Thoracic aorta (tissue), 2 donors: ENCODE measurements at places on chromosomes 5 and 9.

DNA sequence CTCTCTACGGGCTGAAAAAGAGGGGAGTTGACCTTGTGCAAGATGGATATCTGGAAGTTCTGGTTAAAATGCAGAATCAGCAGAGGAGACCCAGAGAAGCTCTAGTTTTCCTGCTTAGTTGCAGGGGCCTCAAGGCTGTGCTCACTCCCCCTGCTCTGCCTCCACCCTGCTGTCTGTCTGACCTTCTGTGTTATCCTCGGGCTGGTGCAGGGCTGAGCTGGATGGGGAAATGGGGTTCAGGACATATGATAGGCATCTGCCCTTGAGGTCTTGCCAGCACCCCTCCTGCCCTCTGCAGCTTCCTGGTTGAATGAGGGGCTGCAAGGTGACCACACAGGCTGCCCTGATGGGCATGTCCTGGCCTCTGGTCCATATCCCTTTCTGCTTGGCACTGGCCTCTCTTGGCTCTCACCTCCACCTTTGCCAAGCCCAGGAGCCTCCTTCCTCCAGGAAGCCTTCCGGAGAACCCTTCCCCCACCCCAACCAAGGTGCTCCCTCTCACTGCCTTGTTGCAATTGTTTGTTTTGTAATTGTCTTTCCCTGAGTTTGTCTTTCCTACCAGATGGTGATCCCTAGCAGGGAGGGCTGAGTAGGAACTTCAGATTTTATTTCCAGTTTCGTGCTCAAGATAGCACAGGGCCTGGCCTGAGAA lies 1.3 kb downstream of the TMEM268 start:
- peak overlapping the region; percentile 88 for H3K27ac ChIP-seq
- no peaks in the 10 kb centered on the region for H3K27me3 ChIP-seq
- peaks cover 27% of the 10 kb centered on the region for H3K4me1 ChIP-seq
- no peak for DNase-seq

DNA sequence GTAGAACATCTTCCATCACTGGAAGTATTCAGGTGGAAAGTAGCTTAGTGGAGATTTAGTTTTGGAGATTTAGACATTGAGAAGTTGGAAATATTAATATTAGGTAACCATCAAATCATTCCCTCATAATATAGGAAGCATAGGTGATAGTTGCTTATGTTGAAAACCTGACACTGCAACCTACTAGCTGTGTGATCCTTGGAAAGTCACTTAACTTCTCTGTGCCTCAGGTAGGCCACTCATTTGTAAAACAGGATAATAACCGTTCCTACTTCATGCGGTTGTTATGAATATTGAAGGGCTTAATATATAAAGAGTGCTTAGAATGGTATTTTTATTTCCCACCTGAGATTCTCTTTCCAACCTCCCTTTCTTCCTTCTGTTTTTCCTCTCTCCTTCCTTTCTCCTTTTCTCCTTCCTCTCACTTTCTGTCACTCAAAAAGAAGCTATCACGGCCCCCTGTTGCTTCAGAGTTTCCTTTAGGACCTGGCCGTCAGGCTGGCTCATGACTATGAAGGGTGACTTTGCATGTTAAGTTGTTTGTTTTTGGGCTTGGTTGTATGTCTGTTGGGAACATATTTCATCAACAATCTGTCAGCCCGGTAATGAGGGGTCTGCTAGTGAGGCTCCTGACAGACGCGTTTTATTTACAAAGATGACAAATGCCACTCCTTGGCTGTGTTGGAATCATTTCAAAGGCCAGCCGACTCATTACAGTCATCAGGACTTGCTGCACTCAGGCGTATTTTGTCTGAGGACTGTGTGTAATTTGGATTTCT lies 31.0 kb downstream of the DOCK2 start:
- no peak for DNase-seq
- no peak overlapping the region for H3K27ac ChIP-seq

GRCh38 chr5:72468024-72468423 lies 39.2 kb downstream of the ZNF366 start:
- peak overlapping the region; percentile 53 for H3K27ac ChIP-seq
- no peak for DNase-seq
- no peaks in the 10 kb centered on the region for H3K27me3 ChIP-seq
- no peak overlapping the region for H3K4me3 ChIP-seq
- H3K36me3 ChIP-seq: no peaks in the 10 kb centered on the region
- H3K4me1 ChIP-seq: peaks cover 21% of the 10 kb centered on the region

GRCh38 chr9:31210978-31211570 lies 1173.4 kb upstream of the ACO1 start:
- no peak overlapping the region for H3K4me3 ChIP-seq
- no peak overlapping the region for H3K27ac ChIP-seq

DNA sequence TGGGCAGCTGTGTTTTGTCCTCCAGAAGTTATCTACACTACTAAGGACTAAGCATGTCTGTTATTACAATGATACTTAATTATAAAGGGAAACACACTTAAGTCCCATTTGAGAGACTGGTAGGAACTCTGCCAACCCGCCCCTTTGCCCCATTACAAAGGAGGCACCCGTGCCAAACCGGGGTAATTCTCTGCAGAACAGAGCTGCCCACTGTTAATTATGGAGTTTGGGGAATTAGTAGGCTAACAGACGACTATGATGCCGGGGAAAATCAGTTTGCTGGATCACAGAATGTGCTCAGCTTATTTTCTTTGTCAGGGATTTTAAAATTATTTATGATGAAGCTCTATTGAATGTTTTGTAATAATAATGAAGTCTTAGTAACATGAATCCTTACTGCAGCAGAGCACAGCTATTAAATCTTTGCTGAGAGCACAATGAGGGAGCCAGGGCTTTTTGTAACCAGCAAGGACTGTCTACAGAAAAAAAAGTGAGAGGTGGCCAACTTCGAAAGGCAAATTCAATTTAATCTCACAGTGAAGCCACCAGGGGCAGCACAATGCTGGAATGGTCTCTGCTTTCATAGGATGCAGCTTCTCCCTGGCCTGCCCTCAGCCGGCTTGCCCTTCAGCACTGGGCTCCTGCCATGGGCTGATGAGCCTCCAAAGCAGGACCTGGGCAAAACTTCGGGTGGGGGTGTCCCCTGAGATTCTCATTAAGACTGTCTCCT lies 134.5 kb downstream of the GNAQ start:
- H3K4me3 ChIP-seq: no peak overlapping the region
- DNase-seq: no peak
- no peaks in the 10 kb centered on the region for H3K27me3 ChIP-seq
- H3K27ac ChIP-seq: peak overlapping the region; percentile 15

DNA sequence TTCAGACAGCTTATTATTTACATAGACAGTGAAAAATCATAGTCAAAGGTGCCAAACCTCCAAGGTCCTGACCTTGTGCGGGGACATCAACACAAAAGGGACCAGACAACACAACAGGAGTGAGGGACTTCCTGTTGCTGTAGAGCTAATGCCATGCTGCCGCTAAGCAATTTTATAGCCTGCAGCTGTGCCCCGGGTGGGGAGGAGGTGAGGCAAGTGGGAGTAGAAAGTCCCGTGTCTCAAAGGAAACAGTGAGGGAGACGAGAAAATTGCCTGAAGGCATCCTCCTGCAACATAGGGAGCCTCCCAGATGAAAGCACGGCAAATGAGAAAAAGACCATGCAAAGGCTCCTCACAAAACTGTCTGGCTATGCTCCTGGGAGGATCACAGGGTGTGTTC lies 58.8 kb downstream of the CAAP1 start:
- H3K27ac ChIP-seq: no peak overlapping the region
- H3K27me3 ChIP-seq: no peaks in the 10 kb centered on the region
- H3K4me3 ChIP-seq: no peak overlapping the region
- no peaks in the 10 kb centered on the region for H3K4me1 ChIP-seq
- DNase-seq: no peak

DNA sequence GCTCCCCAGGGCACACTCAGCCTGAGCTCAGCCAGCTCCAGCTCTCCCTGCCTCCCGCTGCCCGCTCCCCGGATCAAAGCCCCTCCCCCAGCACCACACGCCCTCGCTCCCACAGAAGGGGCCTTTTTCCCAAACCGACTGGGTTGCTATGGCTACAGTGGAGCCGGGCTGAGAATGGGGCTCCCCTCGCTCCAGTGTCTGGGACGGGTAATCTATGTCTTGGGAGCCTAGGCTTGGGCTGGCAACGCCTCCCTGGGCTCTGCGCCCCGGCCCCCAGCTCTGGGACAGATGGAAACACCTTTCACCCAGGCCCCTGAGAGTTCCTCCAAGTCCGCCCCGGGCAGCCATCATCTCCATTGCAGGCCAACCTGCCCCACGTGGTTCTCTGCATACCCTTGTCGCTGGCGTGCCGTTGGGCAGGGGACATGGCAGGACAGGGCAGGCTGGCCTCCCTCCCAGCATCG lies 29.6 kb downstream of the NOTCH1 start:
- H3K4me1 ChIP-seq: no peaks in the 10 kb centered on the region
- H3K4me3 ChIP-seq: no peak overlapping the region
- no peak overlapping the region for H3K27ac ChIP-seq
- H3K36me3 ChIP-seq: peaks cover 73% of the 10 kb centered on the region
- no peak for DNase-seq

DNA sequence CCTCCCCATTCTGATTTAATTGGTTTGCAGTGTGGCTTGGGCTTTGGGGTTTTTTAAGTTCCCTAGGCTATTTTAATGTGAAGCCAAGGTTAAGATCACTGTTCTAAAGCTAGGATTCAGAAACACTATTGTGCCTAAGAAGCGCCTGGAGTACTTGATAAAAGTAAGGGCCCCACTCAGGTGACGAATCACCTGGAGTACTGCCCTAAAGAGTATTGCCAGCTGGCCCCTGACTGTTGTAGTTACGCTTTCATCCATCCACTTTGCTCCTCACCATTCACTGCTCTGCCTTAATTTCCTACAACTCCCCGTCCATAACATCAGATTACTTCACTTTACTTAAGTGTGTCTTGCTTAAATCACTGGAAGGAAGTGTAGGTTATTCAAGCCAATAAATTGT lies 119.3 kb downstream of the CD180 start:
- H3K27ac ChIP-seq: no peak overlapping the region
- H3K4me3 ChIP-seq: no peak overlapping the region
- H3K4me1 ChIP-seq: peaks cover 9% of the 10 kb centered on the region
- DNase-seq: no peak

DNA sequence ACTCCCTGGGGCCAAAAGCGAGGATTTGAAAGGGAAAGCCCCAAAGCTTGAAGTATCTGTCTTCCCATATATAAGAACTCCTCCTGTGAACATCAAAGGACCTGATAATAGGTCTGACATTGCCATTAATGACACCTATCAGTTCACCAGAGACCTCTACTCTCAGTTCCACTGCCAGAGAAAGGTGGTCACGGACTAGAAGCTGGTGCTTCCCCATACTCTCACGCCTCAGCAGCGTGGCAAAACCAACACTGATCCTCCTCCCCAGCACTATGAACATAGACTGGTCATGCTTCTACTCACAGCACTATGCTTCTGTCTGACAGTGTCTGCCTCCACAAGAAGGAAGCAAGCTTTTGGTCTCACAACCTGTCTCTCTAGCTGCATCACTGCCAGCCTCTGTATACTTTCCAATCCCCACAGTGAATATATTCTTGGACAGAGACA lies 37.9 kb downstream of the NRG2 start:
- no peak overlapping the region for H3K4me3 ChIP-seq
- DNase-seq: no peak
- no peak overlapping the region for H3K27ac ChIP-seq
